SK-N-SH (cell line): ENCODE measurements at places on chromosomes 1 and 21.

- H3K27ac ChIP-seq = no peak overlapping the region
- peaks cover 22% of the 10 kb centered on the region for H3K4me1 ChIP-seq
- H3K27me3 ChIP-seq = no peaks in the 10 kb centered on the region
- H3K36me3 ChIP-seq = no peaks in the 10 kb centered on the region
- H3K4me3 ChIP-seq = no peak overlapping the region
Measured at GRCh38 chr1:108592030-108592759, 32.3 kb downstream of the EEIG2 start.

DNA sequence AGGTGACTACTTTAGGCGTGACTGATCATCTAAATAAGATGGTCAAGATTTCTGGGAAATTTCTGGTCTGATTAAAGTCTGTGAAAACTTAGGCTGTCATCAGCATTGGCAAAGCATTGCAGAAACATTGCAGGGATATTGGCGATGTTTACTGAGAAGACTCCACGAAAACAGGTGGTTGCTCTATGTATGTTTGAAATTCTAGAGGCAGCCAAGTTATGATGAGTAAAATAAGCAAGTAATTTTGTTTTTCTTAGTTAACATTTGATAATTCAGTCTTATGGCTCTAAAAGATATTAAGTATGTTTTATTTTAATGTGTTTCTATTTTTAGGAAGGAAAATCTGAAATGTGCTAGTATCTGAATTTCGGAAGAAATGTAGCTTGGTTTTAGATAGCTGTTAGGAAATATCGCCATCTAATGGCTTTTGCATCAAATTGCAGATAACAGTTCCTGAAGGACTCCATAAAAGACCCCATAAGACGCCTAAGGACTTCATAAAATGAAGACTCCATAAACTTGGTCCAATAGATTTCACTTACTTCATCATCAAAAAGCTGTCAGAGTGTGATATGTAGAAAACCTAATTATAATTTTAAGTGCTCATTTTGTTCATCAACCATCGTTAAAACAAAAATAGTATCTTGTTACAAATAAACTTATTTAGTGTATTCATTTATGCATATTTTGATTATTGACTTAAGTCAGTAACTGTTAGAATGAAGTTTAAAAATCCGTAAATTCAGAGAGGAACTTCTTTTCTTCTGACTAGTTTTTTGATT lies 344.6 kb downstream of the RYR2 start:
- H3K4me1 ChIP-seq = no peaks in the 10 kb centered on the region
- H3K36me3 ChIP-seq = no peaks in the 10 kb centered on the region
- H3K27ac ChIP-seq = no peak overlapping the region
- H3K4me3 ChIP-seq = no peak overlapping the region; the same call in 1 of the 2 replicates

DNA sequence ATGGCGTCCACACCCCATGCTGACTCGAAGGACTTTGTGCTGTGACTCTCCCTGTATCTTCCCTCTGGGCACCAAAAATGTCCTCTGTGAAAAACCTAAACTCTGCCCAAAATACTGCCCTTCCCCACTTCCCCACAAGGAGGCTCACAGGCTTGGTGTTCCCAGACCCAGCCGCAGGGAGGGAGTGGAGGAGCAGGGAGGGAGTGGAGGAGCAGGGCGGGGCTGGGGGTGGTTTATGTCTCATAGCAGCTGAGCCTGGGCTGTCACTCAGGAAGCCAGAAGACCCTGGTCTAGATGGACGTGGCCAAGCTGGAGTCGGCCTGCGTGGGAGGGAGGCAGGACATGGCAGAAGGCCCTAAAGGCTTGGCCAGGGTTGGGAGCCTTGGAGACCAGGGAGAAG lies 461.7 kb downstream of the PTPRU start:
- peaks cover 26% of the 10 kb centered on the region; the same call in 1 of the 2 replicates for H3K4me1 ChIP-seq
- H3K27me3 ChIP-seq = no peaks in the 10 kb centered on the region
- H3K36me3 ChIP-seq = no peaks in the 10 kb centered on the region
- H3K27ac ChIP-seq = no peak overlapping the region
- no peak overlapping the region for H3K4me3 ChIP-seq
- peak; percentile 65 for DNase-seq

DNA sequence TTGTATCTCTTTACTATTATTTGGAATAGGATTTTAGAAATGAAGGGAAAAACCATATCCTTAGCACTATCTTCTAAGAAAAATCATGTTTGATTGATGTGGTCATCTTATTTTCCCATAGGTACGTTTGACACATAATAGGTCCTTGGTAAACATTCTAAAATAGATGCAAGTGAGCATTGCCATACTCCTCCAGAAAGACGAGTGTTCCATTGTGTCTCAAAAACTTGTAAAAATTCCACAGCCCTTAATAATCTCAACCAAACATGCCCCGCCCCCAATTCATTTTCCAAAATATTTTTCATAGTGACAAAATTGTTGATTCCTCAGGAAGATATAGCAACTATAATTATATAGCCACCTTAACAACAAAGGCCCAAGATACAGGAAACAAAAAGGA lies 113.4 kb downstream of the CD247 start:
- H3K4me3 ChIP-seq = no peak overlapping the region
- peaks cover 30% of the 10 kb centered on the region for H3K36me3 ChIP-seq
- H3K27ac ChIP-seq = no peak overlapping the region
- DNase-seq = no peak
- H3K4me1 ChIP-seq = no peaks in the 10 kb centered on the region; the same call in none of the 2 replicates

DNA sequence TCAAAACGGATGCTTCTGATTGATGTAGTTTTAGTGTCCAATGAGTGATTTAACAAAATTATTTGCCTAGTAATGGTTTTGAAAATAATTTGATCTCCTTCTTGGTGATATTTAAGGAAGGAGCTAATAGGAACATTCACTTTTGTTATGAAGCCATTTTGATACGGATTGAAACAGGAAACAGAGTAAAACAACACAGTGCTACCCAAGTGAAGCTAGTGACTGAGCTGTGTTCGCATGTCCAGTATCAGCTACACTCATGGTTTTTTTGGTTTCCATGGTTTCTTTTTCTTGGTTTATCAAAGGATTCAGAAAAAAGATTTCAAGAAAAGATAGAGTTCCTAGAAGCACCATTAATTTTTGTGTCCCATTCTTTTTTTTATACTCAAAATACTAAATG lies 40.1 kb upstream of the PLEKHO1 start:
- DNase-seq = no peak
- H3K27ac ChIP-seq = no peak overlapping the region
- H3K4me3 ChIP-seq = no peak overlapping the region
- peaks cover 48% of the 10 kb centered on the region for H3K36me3 ChIP-seq
- no peaks in the 10 kb centered on the region for H3K27me3 ChIP-seq

DNA sequence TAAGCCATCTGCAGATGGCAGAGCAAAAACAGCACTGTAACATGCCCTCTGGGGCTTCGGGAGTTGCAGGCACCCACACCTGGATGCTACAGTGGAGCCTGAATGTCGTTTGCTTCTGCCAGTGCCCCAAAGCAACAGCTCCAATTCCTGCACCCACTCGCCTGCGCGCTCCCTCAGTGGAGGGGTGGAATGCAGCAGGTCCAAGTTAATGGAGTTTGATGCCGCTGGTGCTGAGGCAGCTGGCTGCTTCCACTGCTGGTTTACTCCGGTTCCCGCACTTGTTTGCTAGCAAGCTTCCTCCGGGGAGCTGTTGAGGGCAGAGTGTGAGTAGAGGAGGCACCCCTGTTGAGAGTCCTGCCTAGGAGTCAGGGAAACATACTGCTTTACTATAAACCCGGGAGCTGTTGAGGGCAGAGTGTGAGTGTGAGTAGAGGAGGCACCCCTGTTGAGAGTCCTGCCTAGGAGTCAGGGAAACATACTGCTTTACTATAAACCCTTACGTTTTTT lies 584.0 kb upstream of the TMPRSS15 start:
- H3K27me3 ChIP-seq = no peaks in the 10 kb centered on the region
- no peaks in the 10 kb centered on the region for H3K4me1 ChIP-seq
- H3K36me3 ChIP-seq = no peaks in the 10 kb centered on the region
- no peak for DNase-seq
- H3K27ac ChIP-seq = no peak overlapping the region

- peaks cover 11% of the 10 kb centered on the region for H3K4me1 ChIP-seq
- peak overlapping the region; percentile 94 for H3K27ac ChIP-seq
- DNase-seq = no peak
- H3K36me3 ChIP-seq = no peaks in the 10 kb centered on the region
- H3K4me3 ChIP-seq = no peak overlapping the region
Measured at GRCh38 chr1:156911577-156912298, 8.7 kb upstream of the LRRC71 start.
